NCI-H446 treated with DMSO at 0.1 percent for 48 hours (cell line): ENCODE measurements at places on chromosomes 13 and 19.

GRCh38 chr13:24670174-24670573 is 10.0 kb upstream of the ATP12A start:
- no peak for DNase-seq

DNA sequence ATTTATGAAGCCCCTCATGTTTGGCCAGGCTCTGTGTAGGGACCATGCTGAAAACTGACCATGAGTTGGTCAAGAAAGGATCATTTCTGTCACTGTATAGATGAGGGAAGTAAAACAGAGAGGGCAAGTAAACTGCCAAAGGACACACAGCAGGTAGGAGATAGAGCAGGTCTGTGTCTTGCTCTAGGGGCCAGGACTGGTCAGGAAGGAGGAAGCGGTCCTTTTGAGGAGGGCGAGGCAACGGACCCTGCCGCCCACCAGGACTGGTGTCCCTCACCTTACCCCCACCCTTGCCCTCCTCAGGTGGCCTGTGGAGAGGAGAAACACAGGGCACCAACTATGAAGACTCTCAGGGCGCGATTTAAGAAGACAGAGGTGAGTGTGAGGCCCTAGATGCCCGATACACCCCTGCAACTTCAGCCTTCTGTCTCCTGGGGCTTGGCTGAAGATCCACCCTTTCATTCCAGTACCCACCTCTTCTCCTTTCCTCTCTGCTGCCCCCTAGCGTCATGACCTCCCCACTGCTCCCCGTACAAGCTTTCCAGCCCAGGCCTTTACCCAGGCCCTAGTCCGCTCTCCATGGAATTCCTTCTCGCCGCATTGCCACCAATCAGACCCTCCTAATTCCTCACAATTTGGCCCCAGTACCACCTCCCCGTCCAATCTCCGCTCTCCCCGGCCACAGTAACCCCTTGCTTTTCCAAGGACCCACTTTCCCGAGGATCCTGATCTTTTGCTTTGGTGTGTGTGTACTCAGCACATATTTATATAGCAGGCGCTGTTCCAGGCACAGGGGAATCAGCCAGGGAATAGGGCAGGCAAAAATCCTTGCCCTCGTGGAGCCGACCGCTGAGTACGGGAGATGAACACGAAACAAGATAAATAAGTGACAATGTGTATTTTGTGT is 3.9 kb downstream of the ANKRD24 start:
- DNase-seq = peak; percentile 15

- DNase-seq = no peak
These were observed 4.9 kb downstream of the ELOF1 start for GRCh38 chr19:11554160-11554559.

DNA sequence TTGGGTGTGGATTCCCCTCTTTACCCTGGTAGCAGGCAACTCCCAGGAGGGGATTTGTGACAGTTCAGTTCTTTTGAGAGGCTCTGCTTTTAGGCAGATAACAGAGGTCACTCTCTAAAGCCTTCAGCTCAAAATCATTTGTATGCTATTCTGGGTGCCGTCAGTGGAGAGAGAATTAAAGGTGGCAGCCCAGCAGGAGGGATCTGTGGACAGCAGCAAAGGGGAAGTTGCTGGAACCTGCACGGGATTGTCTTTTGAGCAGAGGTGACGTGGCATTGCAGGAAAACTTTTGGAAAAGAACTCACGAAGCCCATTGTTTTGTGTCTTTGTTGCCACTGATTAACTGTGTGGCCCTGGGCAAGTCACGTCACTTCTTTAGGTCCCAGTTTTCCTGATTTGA is 62.4 kb upstream of the C1QTNF9 start:
- no peak for DNase-seq

DNA sequence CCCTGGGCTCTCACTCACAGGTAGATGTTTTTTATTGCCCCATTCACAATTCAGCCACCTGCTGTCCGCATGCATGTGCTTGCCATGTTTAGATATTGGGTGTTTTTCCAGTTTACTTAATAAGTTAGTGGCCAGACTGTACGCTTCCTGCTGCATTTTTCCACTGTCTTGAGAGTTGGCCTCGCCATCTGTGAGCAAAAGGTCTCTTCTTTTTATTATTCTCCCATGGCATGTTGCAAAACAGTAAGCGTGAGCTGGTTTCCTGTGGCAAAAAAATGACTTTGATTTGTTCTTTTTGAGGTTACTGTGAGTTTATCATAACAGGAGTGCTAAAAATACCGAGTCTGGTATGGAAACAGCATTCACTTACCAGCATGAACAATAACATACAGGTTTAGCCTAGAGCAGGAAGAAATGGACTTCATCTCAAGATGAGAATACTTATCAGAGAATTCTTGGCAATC is 46.0 kb downstream of the SAE1 start:
- DNase-seq = no peak

- DNase-seq = no peak
These were observed 540.4 kb downstream of the IRS2 start for GRCh38 chr13:109246001-109246400.
